ENCODE measurements at places on chromosomes 3 and 15.

- DNase-seq = no peak
These were observed 175.6 kb upstream of the WNT5A start for GRCh38 chr3:55662683-55663082.

- DNase-seq = no peak
These were observed 10.8 kb downstream of the MBNL1 start for GRCh38 chr3:152279479-152279878.

DNA sequence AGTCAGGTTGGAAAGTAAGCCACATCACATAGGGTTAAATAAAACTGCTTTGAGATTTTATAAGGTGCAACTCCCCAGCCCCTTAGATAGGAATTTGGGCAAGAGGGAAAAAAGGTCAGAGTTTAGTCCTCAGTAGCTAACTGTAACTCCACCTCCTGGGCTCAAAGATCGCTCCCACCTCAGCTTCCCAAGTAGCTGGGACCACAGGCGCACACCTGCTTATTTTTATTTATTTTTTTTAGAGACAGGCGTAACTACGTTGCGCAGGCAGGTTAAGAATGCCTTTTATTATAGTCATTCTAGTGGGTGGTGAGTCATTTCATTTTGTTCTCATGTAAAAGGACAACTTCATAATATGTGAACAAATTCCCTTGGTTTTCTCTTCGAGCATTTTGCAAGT is 14.7 kb downstream of the TM2D3 start:
- no peak for DNase-seq

DNA sequence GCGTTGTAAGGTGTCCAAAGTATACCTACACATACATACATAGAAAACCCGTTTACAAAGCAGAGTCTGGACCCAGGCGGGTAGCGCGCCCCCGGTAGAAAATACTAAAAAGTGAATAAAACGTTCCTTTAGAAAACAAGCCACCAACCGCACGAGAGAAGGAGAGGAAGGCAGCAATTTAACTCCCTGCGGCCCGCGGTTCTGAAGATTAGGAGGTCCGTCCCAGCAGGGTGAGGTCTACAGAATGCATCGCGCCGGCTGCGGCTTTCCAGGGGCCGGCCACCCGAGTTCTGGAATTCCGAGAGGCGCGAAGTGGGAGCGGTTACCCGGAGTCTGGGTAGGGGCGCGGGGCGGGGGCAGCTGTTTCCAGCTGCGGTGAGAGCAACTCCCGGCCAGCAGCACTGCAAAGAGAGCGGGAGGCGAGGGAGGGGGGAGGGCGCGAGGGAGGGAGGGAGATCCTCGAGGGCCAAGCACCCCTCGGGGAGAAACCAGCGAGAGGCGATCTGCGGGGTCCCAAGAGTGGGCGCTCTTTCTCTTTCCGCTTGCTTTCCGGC is 318.6 kb downstream of the FGF12 start:
- DNase-seq = no peak

GRCh38 chr3:56880720-56881575 is 79.2 kb upstream of the ARHGEF3 start:
- DNase-seq = no peak

- DNase-seq = no peak
These were observed 356.7 kb downstream of the PDCD6IP start for GRCh38 chr3:34155108-34155507.

GRCh38 chr15:70098461-70099166 is 897 bp upstream of the TLE3 start:
- peak; percentile 43 for DNase-seq

- DNase-seq = no peak
These were observed 20.9 kb downstream of the FBXO22 start for GRCh38 chr15:75924576-75924975.

- no peak for DNase-seq
These were observed 105.0 kb downstream of the KLHL25 start for GRCh38 chr15:85689729-85690128.

DNA sequence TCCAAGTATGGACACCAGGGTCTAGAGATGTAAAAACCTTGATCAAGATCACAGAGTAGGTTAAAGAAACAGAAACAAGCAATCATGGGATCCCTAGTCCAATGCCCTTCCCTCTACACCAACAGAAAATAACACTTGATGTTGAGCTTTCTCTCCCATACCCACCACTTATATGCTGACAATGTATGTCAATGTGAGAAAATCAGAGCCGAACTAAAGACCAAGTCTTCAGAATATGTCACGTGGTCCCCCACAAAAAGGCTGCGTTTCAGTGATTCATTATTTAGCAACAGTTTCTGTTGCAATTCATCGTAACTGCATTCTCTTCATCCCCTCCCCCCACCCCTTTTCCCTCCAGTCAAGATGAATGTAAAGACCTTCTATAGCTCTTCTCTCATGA is 278.9 kb upstream of the STT3B start:
- DNase-seq = no peak

DNA sequence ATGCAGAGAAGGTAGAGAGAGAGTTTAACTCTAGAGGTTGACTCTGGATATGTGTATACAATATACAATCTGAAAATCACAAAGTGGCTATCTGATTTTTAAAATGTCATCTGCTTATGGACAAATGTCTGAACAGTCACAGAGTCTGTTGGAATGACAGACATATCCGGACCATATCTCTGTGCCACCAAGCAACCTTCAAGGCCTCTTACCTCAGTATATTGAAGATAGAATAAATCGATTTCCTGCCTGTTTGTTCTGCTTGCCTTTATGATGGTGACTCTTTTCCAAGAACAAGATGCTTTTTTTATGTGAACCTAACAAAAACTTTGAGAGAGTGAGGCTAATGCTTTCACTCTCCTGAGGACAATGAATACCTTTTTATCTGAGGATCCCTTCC is 151.1 kb downstream of the RBPMS2 start:
- DNase-seq = no peak

DNA sequence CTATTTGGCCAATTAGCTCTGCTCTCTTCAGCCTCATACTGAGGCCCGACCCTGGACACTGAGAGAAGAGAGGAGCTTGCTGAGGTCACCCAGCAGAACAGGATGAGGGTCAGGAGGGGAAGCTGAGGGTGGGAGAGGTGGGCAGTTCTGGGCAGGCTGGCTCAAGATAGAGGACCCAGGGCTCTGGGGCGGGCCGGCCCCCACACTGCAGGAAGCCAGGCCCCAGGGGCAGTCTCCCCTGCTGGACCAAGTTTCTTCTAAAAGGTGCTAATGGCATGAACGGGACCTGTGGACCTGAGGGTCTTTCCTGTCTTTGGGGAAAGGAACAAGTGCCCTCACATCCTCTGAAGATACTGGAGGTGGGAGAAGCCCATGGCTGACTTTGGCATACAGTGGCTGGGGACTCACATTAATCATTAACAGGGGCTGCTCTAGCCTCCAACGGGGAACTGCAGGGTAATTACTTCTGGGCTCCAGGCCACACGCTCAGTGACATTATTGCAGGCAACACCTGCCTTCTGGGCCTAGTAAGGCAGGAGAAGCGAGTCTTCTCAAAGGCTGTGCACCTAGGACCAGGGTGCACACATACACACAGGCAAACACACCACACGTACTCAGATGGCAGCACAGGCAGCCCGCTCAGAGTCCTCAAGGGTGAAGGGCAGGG is 10.6 kb downstream of the HCN4 start:
- DNase-seq = peak; percentile 56

GRCh38 chr3:129626744-129627349 is 20.4 kb upstream of the PLXND1 start:
- DNase-seq = peak; percentile 94

DNA sequence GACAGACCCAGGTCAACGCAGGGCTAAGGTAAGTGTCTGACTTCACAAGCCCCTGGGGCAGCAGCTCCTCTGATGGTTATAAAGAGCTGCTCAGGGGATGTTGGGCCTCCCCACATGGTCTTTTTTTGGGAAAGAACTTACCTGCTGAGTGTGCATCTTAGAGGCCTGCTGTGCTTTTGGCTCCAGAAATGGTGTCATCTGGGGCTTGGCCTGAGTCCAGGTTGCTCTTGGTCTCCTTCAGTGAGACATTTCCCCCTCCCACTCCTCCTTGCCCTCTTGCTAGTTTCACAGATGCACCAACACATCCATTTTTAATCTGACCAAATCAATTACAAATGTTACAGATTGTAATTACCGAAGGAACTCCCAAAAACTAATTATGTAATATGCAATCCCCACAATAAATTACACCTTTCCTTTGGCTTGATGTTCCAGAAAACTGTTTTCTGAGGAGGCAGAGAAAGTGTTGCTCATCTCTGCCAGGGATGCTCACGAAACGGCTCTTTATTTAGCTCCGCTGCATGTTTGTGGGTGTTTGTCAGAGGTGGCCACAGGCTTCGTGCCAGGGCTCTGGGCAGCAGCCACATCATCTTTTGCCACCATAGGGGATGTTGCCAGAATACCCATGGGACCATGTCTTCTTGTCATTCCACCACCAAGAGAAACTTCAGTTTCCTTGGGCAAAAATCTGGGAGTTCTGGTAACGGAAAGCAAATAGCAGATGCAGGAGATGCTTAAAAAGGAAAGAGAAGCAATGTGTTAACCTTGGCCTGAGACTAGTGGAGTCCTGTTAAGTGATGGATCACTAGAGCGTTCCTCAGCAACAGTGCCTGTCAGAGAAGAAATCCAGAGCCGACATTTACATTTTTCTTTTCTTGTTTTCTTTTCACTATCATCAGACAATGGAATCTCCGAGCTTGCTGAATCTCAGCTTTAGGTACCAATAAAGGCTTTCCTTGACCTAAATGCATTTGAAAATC is 799.9 kb downstream of the AGBL1 start:
- DNase-seq = no peak

DNA sequence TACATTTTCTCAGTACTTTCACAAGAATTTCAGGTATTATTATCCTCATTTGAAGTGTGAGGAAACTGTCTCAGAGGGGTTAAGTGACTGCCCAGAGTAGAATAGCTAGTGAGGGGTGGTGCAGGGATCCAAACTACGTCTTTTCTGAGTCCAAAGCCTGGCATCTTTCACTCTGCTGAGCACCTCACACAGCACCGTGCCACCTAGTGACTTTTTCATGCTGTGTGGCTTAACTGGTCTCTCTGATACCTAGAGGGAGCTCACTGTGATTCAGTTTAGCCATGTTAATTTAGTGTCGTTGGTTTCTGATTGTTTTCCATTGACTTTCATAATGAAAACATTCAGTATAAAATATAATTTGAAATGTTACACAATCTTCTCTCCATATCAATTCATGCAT is 91.4 kb upstream of the NLGN1 start:
- DNase-seq = no peak

- no peak for DNase-seq
These were observed 226.0 kb downstream of the TCF12 start for GRCh38 chr15:57144448-57144847.

DNA sequence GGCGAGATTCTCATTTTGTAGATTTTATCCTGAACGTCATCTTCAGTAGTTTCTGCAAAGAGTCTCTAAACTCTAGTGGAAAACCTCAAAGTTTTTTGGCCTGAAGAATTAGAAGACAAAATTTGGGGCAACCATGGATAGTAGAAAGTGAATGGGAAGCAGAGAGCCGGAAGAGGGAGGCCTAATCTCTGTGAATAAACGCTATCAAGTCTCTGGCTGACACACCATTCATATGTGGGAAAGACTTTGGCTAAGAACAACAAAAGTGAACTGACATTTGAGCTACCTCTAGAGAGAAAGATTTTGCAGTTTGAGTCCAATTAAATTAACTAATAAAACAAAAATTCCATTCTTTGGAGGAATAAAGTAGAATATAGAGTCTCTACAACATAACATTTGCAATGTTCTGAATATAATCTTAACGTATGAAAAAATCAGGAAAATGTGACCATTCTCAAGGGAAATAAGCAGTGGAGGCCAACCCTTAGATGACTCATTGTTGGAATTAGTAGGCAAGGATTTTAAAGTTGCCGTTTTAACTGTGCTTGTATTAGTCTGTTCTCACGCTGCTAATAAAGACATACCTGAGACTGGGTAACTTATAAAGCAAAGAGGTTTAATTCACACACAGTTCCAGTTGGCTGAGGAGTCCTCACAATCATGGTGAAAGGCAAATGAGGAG is 184.6 kb downstream of the C3orf38 start:
- no peak for DNase-seq

- no peak for DNase-seq
These were observed 94.4 kb downstream of the AKAP13 start for GRCh38 chr15:85474700-85475316.

- DNase-seq = peak; percentile 5
These were observed 417.4 kb downstream of the MECOM start for GRCh38 chr3:169246158-169246557.

- no peak for DNase-seq
These were observed 230.8 kb upstream of the ZNF717 start for GRCh38 chr3:76016111-76016510.

DNA sequence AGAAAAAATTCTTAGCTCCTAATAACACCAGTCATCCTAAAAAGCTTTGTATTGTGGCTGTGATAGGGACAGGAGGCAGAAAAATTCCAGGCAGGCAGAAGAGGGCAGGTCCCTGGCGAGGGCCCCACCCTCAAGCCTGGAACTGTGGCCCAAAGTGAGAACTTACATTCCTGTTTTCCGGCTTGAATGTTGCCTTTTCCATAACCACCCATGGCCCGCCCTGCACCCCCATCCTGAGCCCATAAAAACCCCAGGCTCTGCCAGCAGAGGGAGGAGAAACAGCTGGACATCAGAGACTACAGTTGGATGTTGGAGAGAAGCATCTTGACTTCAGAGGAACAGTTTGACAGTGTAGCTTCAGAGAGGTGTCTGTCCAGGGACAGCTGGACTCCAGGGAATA is 37.3 kb downstream of the SLCO2A1 start:
- DNase-seq = no peak

- DNase-seq = no peak
These were observed 233.0 kb upstream of the POU1F1 start for GRCh38 chr3:87509401-87509800.

DNA sequence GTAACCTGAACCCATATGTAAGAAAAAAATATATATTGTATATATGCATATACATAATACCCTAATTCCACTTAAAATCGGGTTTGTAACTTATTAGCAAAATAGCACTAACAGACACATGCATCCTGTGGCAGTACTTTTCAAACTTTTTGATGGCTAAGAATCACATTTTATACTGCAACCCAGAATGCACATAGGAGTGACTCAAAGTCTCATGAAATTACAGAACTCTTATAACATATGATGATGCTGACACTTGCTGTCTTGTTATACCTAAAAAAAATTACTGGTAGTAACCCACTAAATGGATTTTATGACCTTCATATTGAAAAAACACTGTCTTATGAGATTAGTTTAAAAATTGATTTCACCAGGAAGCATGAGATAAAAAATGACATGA is 152.4 kb upstream of the FRMD4B start:
- DNase-seq = no peak

GRCh38 chr3:134180761-134181160 is 69.9 kb downstream of the RYK start:
- DNase-seq = no peak
